Omental fat pad (tissue), 4 donors: ENCODE measurements at places on chromosomes 16 and 17. TPM values are rescaled to one million over a fixed set of nuclear protein-coding genes. Genes with fewer than 3 reads are reported as not detected.

GRCh38 chr17:61869138-61869537 lies 5.8 kb upstream of the BRIP1 start:
- no peak for DNase-seq

CUEDC1 gene
- 21.7 TPM for total RNA-seq

KRT12 gene
- not detected for total RNA-seq

DNA sequence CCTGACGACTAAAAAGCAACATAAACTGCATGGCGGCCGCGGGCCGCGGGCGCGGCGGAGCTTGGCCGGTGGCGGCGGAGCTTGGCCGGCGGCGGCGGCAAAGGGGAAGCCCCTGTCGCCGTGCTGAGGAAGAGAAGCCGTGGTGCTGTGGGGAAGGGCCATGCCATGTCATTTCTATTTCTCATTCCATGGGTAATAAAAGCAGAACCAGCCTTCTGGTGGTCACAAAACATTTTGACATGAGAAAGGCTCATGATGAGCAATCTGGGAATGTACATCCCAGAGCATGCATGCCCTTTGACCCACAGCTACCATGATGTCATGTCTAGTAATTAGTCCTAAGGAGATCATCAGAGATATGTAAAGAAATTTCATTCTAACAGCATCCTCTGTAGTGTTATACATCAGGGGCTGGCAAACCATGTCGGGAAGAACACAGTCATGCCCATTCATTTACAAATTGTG lies 23.9 kb upstream of the HEATR6 start:
- no peak for DNase-seq

DNA sequence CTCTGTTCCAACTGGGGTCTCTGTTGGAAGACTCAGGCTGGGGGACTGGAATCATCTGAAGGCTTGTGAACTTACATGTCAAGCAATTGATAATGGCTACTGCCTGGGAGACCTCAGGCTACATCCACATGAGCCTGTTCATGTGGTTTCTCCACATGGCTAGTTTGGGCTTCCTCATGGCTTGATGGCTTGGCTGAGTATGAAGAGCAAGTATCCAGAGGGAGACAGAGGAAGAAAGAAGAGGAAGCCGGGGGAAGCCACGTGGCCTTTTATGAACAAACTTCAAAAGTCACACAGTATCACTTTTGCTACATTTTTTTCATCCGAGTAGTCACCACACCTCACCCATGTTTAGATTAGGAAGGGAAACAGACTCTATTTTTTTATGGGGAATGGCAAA lies 158.9 kb downstream of the TRIM37 start:
- no peak for DNase-seq

DNA sequence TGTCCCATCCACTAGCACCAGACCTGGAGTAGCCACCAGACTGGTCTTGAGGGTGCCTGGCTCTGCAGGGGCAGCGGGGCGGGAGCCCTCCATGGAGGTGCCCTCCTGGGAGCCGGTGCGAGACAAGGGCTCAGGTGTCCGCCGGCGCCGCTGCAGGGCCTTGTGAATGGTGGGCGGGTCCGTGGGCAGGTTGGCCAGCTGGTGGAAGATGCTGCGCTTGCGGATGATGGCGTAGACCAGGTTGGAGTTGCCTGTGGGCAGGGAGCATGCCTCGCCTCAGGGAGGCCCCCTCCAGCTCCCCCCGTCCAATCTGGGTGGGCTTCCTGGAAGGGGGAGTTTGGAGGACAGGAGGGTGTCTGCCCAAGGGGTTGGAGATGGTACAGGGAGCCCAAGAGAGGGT lies 18.4 kb downstream of the OTOP3 start:
- DNase-seq: no peak

DNA sequence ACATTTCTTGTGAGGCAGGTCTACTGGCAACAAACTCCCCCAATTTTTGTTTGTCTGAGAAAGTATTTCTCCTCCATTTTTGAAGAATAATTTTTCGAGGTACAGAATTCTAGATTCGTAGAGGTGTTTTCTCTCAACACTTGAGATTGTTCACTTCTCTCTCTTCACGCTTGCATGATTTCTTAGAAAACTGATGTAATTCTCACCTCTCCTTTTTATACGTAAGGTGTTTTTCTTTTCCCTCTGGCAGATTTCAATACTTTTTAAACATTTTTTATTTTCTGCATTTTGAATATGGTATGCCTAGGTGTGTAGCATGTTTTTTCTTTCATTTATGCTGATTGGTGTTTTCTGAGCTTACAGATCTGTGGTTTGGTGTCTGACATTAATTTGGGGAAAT lies 201.5 kb upstream of the AXIN2 start:
- DNase-seq: no peak

DNA sequence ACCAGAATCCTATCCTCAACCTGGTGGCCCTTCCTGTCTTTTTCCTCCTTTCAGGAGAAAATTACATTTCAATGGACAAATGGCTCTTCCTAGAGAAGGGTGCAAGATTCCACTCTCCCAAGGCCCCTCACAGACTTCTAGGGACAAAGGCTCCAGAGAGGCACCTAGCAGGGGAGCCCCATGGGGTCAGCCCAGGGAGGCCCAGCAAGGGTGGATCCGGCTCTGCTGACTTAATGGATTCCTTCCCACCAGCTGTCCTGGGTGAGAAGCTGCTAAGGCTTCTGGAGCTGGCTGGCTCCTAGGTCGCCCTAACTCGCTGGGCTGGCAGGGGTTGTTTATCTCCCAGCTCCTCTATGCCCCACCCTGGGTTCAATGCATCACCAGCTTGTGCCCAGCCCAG lies 152.4 kb downstream of the ZNF423 start:
- DNase-seq: no peak

KRT13 gene
- not detected for total RNA-seq

CYTH1 gene
- total RNA-seq: 111 TPM

MYH13 gene
- not detected for total RNA-seq

- no peak for DNase-seq
These were observed 18.0 kb upstream of the RNF135 start for GRCh38 chr17:30952638-30953393.

- DNase-seq: no peak
These were observed 146.1 kb upstream of the ZNF267 start for GRCh38 chr16:31727553-31727952.

GRCh38 chr17:41651625-41652460 lies 27.5 kb upstream of the KRT17 start:
- no peak for DNase-seq

CDR2 gene
- 26.8 TPM for total RNA-seq

DNA sequence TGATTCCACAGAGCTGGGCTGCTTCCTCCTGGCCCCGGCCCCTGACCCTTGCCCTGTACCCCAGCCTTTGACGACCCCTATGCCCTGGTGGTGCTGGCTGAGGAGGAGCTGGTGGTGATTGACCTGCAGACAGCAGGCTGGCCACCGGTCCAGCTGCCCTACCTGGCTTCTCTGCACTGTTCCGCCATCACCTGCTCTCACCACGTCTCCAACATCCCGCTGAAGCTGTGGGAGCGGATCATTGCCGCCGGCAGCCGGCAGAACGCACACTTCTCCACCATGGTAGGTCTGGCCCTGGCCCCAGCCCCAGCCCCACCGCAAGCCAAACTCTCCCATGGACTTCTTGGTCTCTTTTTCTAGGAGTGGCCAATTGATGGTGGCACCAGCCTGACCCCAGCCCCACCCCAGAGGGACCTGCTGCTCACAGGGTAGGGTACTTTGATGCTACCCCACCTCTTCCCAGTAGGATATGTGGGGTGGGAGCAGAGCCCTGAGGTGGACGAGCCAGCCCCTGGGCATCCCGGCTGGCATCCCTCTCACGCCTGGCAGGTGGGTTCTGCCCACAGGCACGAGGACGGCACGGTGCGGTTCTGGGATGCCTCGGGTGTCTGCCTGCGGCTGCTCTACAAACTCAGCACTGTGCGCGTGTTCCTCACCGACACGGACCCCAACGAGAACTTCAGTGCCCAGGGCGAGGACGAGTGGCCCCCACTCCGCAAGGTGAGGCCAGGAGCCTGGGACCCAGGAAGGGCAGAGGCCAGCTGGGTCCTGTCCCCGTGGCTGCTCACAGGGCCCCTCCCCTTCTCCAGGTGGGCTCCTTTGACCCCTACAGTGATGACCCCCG lies 19.0 kb upstream of the MYO15B start:
- DNase-seq: no peak

DNA sequence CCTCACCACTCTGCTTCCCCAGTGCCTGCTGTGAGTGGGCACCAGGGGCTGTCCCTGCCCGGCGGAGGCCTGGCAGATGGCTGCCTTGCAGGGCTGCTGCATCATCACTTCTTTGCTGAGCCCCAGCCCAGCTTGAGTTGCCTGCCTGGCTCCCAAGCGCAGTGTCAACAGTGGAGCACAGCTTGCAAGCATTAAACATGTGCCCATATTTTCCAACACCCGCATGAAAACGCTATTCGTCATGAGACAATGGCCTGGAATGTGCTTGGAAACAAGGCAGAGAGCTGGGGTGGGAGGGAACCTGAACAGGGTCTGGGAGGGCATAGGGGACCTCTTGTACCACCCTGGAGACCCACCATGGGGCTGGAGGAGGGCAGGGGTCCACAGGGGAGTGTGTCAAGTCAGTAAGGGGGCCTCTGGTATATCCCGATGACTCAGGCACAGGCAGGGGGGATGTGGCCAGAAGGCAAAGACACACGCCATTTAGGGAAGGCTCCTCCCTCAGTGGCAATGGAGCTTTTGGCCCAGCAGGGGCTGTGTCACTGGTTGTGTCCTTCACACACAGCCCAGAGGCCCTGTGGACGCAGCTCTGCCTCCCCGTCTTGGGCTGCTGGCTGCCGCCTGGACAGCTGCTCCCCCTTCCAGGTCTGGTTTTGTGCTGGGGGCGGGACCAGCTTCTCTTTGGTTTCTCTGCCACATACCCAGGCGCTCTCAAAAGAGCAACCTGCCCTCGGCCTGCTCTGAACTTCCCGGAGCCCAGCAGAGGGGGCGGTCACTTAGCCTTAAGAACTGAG lies 17.4 kb upstream of the MTSS2 start:
- no peak for DNase-seq

IRF8 gene
- 41.6 TPM for total RNA-seq

DNA sequence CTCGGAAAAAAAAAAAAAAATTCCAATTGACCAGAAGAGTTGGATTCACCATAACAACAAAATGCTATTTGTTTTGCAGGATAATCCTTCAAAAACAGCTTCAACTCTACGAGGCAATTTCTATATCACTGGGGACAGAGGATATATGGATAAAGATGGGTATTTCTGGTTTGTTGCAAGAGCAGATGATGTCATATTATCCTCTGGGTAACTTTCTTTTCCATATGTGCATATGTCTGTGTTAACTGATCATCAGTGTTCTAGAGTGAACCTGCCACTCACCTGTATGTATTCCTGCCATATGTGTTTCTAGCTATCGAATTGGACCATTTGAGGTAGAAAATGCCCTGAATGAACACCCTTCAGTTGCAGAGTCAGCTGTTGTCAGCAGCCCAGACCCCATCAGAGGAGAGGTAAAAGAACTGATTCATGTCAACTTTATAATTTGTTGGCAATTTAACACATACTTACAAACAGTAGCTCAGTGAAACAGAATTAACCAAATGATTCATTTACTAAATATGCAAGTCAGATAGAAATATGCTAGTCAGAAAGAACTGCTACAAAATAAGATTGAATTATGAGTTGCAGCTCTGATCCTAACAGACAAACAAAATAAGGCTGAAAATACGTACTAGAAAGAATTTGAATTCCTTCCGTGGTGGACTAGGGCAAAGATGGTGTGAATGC lies 14.2 kb downstream of the ERI2 start:
- no peak for DNase-seq

PMM2 gene
- 46.2 TPM for total RNA-seq

GRCh38 chr16:84362471-84362941 lies 5.8 kb upstream of the ATP2C2 start:
- DNase-seq: no peak

- DNase-seq: no peak
These were observed 2.3 kb downstream of the ORC6 start for GRCh38 chr16:46691726-46692125.

DNA sequence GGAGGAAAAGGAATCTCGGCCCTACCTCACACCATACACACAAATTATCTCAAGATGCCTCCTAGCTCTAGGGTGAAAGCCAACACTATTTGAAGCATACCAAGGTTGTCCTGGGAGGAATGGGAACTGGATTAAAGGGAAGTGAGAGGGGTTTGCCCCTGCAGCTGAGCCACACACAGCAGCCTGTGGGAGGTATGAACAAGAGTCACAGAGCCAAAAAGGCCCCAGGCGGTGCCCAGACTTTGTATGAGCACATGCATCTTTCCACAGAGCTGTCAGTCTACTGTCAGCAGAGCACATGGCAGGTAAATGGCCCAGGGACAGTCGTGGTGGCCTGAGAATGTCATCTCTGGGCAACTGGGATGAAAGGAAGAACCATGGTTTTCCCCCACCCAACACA lies 31.0 kb upstream of the RCVRN start:
- no peak for DNase-seq

DNA sequence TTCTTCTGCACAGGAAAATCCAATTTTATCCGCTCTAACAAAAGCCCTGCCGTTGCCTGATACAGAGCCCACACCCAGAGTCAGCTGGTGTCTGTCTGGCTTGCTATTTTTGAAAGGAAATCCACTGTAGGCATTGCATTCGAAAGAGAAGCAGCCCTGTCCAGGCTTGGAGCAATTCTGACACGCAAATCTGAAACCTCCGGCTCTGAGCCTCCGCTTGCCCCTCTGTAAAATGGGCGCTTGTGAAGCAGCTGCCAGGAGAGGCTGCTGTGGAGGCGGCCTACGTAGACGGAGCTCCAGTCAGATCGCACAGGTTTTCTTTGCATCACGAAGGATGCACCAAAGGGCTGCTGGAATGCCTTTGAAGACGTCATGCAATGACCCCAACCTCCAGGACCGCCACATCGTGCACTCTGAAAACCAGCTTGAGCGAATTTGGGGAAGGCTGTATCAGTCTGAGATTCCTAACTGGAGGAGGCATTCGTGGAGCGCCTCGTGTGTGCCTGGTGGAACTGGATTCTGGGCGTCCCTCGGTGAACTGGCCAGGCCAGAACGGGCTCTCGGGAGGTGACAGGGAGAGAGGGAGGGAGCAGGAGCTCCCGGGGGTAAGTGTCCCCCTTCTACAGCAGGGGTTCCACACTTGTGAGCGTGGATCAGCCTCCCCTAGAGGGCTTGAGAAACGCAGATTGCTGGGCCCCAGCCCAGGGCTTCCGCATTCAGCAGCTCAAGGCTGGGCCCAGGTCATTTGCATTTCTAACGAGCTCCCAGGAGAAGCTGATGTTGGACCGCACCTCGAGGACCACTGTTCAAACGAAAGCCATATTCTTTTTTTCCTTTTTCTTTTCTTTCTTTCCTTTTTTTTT lies 215.5 kb downstream of the MRTFB start:
- no peak for DNase-seq

- DNase-seq: no peak
These were observed 11.3 kb upstream of the STAC2 start for GRCh38 chr17:39236981-39237441.

CEP112 gene
- total RNA-seq: 15.8 TPM

DNA sequence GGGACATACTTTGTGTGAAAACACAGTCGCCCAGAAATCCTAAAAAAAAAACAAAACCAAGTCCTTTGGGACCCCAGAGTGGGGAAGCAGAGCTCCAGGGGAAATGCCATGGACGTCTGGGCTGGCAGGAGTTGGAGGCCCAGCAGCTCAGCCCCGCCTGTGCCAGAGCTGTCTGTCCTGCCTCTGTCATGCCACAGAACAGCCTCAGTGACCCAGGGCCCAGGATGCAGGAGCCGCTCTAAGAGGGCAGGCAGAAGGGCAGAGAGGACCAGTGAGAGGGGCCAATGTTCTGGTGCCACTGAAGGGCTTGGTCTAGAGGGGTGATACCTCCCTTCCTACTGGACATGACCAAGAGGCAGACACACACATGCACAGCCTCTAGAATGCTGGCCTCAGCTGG lies 166.2 kb downstream of the C16orf78 start:
- DNase-seq: no peak

SLC6A4 gene
- total RNA-seq: 1.2 TPM

- no peak for DNase-seq
These were observed 18.2 kb downstream of the PGS1 start for GRCh38 chr17:78396441-78397337.

SRCIN1 gene
- total RNA-seq: 1.2 TPM
